ENCODE measurements at places on chromosomes 11 and 22. TPM values are rescaled to one million over a fixed set of nuclear protein-coding genes. Genes with fewer than 3 reads are reported as not detected.

Gene BTG4
- total RNA-seq = not detected

Gene P2RY6
- total RNA-seq = 0.24 TPM

- H3K27me3 ChIP-seq = no peaks in the 10 kb centered on the region
- peaks cover 17% of the 10 kb centered on the region for H3K4me1 ChIP-seq
- no peaks in the 10 kb centered on the region for H3K36me3 ChIP-seq
- no peak for DNase-seq
- no peak overlapping the region for H3K27ac ChIP-seq
- H3K4me3 ChIP-seq = no peak overlapping the region
Measured at GRCh38 chr11:124737638-124738305, 2.0 kb upstream of the NRGN start.

GRCh38 chr22:32994041-32994830 lies 63.9 kb downstream of the SYN3 start:
- DNase-seq = no peak
- H3K4me3 ChIP-seq = no peak overlapping the region
- H3K27ac ChIP-seq = no peak overlapping the region
- H3K36me3 ChIP-seq = no peaks in the 10 kb centered on the region

GRCh38 chr11:115067900-115068530 lies 389.7 kb downstream of the NXPE2 start:
- no peak for DNase-seq
- no peak overlapping the region for H3K4me3 ChIP-seq
- no peak overlapping the region for H3K27ac ChIP-seq
- H3K27me3 ChIP-seq = no peaks in the 10 kb centered on the region

- H3K36me3 ChIP-seq = no peaks in the 10 kb centered on the region
- H3K4me1 ChIP-seq = peaks cover 11% of the 10 kb centered on the region
- no peak overlapping the region for H3K4me3 ChIP-seq
- H3K27me3 ChIP-seq = peaks cover 10% of the 10 kb centered on the region
- DNase-seq = no peak
- H3K27ac ChIP-seq = no peak overlapping the region
Measured at GRCh38 chr11:35614939-35615569, 3.2 kb upstream of the FJX1 start.

All from CD8-positive, alpha-beta memory T cell (primary cell).